Muscle of leg (tissue), 16 donors: ENCODE measurements at places on chromosomes 2 and 18. TPM values are rescaled to one million over a fixed set of nuclear protein-coding genes. Genes with fewer than 3 reads are reported as not detected.
A peak's percentile ranks its signal among the peaks of the same experiment; 100 is the strongest.

DNA sequence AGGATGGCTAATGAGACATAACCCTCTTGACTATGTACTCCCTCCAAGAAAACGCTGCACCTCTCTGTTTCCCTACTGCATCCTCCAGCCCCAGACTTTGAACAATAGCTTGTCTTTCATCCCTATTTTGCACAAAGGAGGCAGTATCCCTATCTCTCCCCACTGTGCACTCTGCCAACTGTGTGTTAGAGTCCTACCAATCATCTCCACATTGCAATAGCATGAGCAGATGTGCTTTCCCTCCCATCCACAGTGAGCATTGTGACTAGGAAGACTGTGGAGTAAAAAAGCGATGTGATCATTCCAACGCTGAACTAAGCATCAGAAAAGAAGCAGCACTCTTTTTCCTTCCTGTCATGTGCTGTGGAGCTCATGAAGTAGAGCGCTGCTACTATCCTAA is 206.3 kb upstream of the GULP1 start:
- no peak for DNase-seq

DNA sequence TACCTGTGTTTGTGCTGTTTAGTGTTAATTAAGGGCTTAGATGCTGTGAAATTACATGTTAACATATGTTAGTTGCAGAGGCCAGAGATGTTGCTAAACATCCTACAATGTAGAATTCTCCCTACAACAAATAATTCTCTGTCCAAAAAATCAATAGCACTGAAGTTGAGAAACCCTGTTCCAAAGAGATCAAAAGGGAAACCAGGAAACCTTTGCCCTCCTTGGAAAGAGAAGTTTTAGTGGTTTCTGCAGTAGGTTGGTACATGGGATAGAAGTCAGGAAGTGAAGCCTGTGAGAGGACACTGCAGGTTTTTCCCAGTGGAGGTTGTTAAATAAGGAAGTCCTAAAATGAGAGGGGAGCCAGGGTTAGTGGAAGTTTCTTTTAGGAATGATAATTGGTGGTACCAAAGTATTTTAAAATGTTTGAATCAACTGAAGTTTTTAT is 6.3 kb upstream of the RMDN2 start:
- no peak for DNase-seq

DNA sequence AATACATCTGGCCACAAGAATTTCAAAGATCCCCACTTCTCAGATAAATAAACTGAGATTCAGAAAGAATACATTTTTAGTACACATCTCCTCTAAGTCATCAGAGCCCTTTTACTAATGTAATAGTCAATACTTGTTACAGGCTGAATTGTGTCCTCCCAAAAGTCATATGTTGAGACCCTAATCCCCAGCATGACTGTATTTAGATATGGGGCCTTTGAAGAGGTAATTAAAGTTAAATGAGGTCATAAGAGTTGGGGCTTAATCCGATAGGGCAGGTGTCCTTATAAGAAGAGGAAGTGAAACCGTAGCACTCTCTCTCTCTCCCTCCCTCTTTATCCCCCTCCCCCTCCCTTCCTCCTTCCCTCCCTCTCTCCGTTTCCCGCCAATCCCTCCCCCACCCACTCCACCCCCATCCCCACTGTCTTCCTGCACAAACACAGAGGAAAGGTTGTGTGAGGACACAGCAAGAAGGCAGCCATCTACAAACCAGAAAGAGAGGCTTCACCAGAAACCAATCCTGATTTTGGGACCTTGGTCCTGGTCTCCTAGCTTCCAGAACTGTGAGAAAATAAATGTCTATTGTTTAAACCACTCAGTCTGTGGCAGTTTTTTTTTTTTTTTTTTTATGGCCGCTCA is 66.6 kb upstream of the ZNF397 start:
- no peak for DNase-seq

- DNase-seq, result no peak
Measured at GRCh38 chr2:236215196-236215595, 47.0 kb upstream of the GBX2 start.

- peak; percentile 4 for DNase-seq
Measured at GRCh38 chr18:66582211-66582610, 21.7 kb downstream of the CDH19 start.

GRCh38 chr2:102660574-102660973 is 41.2 kb downstream of the SLC9A2 start:
- no peak for DNase-seq

GRCh38 chr18:55121397-55122170 is 162.3 kb upstream of the CCDC68 start:
- no peak for DNase-seq

DNA sequence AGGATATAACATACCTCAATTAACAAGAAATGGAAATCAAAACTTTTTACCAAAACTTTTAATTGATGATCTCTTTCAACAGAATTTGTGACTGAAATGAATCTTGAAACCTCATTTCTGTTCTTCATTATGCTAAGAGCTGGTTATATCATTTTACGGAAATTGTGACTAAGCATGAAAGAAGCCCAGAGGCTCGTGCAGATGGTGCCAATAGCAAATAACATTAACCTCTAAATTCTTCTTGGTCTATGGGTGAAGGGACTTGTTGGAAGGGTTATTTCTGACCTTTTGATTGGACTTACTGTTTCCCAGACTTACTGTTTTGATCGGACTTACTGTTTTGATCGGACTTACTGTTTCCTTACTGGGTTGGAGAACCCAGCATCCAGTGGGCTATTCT is 435.6 kb downstream of the TDRD15 start:
- DNase-seq, result no peak

- no peak for DNase-seq
Measured at GRCh38 chr2:43480874-43481273, 115.0 kb downstream of the THADA start.

DNA sequence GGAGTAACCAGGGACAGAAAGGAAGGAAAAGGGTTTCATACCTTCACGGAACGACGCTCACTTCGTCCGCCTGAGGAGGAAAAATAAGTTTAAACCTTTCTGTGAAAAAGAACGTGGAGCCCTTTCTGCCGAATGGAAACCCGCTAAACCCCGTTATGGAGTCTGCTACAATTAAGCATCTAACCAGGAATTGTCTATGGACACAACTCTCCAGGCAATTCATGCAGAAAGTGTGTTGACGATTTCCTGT is 528 bp upstream of the PPP4R3B start:
- no peak for DNase-seq

DNA sequence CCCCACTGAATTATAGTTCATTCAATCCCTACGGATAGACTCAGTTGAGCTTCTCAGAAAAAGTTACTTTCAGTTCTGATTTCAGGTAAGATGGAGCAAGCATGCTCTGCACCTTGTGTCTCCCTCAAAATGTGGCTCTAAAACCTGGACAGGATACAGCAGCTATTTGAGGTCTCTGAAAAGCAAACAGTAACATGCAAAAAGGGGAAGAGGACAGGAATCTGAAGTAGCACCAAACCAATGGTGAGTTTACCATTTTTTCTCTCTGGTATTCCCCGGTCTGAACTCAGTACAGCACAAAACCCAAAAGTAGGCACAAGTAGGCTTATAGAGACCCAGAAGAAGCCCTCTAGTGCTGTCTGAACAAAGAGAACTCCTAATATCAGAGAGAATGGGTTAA is 34.1 kb downstream of the LANCL1 start:
- no peak for DNase-seq

DNA sequence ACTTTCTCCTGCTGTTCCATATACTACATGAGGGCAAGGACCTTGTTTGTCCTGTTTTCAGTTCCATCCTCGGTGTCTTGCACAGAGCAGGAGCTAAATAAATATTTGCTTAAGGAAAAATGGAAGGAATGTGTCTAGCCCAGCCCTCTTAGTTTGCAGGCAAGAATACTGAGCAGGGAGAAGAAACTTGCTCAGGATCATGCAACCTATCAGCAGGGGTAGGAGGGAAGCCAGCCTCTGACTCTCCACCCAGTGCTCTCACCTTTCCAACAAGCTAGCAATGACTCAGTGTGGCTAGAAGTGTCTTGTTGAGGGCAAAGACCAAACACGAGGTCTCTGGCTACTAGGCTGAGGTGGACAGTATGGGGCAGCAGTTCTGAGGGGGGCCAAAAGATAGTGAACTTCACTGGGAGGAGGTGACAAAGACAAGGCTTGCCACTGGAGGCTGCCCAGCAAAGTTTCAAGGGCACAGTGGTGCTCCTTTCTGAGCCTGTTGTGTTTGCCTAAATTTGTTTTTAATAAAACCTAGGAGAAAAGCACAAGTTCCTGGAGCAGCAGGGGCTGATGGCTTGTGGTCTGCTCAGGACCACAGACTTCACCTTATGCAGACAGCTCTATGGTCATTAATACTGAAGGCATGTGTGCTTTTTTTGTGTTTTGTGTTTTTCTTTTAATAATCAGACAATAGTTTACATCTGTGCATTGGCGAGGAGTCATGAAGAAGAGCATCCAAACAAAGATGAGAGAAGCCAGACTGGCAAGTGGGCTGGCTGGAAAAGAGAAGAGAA is 49.1 kb upstream of the CTAGE1 start:
- DNase-seq, result no peak

DNA sequence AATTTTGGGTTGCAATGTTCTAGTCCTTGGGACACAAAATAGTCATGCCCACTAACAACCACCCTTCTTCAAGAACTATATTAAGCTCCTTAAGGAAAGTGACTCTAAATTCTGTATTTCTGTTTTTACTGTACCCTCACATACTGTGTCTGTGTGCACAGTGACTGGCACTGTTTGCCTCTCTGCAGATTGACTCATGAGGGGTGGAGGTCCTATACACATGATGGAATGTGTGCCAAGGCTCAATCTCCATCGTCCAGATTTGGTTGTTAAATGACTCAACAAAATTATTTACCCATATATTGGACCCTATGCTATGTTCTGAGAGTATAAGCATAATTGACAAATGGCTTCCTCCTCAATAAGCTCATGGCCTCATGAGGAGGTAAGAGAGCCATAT is 126.6 kb upstream of the CWC22 start:
- DNase-seq, result no peak

GRCh38 chr2:172409042-172409441 is 18.3 kb upstream of the ITGA6 start:
- no peak for DNase-seq

GRCh38 chr2:151568501-151568900 is 158.8 kb downstream of the RIF1 start:
- no peak for DNase-seq

DNA sequence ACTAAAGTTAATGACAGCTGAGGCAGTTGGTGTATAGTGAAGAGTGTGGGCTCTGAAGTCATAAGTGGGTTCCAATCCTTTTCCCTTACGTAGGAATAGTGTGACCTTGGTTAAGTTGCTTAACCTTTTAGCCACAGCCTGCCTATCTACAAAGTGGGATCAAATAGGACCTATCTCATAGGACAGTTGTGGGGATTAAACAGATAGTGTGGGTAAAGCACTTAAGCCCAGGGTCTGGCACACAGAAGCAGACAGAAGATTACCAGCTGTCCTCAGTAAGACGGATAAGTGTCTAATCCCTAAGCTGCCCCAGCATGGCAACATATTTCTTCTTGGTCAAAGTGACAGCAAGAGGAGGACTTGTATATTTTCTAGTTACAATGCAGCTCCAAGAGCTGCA is 28.2 kb downstream of the UBE2F start:
- DNase-seq, result peak; percentile 12

DNA sequence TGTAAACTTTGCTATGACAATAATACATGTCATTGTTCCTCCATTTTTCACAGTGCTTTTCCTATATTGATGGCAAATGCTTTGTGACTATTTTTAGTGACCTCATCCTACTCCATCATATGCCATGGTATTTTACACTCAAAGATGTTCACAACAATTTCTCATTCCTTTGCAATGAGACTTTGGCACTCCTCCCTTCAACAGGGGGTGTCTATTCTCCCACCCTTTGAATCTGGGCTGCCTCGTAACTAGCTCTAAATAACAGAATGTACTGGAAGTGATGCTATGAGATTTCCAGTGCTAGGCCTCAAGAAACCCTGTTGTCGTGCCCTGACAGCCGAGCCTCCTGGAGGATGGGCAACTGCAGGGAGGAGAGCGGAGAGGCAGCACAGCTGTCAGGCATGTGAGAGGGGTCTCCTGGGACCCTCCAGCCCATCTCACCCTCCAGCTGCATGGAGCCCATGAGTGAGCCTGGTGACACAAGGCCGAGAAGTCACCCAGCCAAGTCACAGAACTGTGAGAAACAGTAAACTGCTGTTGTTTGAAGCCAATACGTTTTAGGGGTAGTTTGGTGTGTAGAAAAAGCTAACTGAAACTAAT is 103.1 kb upstream of the APCDD1 start:
- no peak for DNase-seq

GRCh38 chr2:24623535-24623934 is 132.5 kb downstream of the NCOA1 start:
- no peak for DNase-seq

SERPINB10 gene
- polyA plus RNA-seq, result 0.30 TPM

SDC1 gene
- polyA plus RNA-seq, result 37.9 TPM

CLEC4F gene
- not detected for polyA plus RNA-seq

ZSWIM2 gene
- not detected for polyA plus RNA-seq

ITGB6 gene
- polyA plus RNA-seq, result 42.3 TPM

GPR17 gene
- 2.8 TPM for polyA plus RNA-seq
